ENCODE measurements at places on chromosomes 2 and 18. TPM values are rescaled to one million over a fixed set of nuclear protein-coding genes. Genes with fewer than 3 reads are reported as not detected.
A peak's percentile ranks its signal among the peaks of the same experiment; 100 is the strongest.

DPP10 gene
- not detected for total RNA-seq

DNA sequence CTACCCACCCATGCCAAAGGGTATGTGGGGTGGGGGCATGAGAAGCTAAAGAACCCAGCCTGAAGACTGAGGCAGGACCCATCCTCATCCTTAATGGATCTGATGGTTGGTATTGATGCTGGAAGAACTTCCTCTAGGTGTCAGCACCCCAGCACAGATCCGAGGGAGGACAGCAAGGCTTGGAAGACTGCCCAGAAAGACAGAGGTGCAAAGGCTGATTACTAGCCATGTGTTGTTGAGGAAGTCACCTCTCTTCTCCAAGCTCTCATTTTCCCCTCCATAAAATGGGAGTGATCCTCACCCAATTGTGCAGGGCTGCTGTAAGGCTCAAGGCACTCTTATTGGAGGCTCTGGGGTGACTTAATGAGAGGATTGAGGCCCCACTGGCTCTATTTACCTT lies 256.5 kb downstream of the CELF4 start:
- DNase-seq = peak; percentile 47

GRCh38 chr2:235029054-235029453 lies 77.2 kb downstream of the SH3BP4 start:
- no peak for DNase-seq

- no peak for DNase-seq
Observed at GRCh38 chr2:148848146-148848545, 26.9 kb upstream of the KIF5C start.

RAB6C gene
- 0.02 TPM for total RNA-seq

All from M059J (cell line).